ENCODE measurements at places on chromosomes 16 and 17.

GRCh38 chr17:28370035-28370743 lies at the start of gene VTN:
Gene VTN (minus strand): TSS chr17:28370307. CDS start chr17:28370203, 104 bp downstream.
- peak; percentile 59 for DNase-seq

GRCh38 chr16:5903832-5904231 lies 806.2 kb upstream of the EEF2KMT start:
- no peak for DNase-seq

- DNase-seq, result no peak
Measured at GRCh38 chr17:14143688-14144087, 74.4 kb downstream of the COX10 start.

DNA sequence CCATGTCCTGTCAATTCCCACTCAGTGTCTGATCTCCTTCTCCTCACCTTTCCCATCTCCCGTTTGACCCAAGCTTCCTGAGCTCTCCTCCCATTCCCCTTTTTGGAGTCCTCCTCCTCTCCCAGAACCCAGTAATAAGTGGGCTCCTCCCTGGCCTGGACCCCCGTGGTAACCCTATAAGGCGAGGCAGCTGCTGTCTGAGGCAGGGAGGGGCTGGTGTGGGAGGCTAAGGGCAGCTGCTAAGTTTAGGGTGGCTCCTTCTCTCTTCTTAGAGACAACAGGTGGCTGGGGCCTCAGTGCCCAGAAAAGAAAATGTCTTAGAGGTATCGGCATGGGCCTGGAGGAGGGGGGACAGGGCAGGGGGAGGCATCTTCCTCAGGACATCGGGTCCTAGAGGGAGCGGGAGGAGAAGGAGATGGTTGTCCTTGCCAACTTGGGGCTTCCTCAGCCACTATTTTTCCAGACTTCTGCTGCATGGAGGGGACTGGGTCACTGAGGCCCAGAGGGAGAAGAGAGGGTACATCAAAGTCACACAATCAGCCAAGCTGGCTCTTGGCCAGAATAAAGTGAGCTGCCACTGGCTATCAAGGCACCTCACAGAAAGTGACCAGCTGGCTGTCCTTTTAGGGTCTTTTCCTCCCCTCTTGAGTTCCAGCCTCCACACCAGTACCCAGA lies 1.9 kb upstream of the TBC1D10B start:
- no peak for DNase-seq

- no peak for DNase-seq
Measured at GRCh38 chr17:76243826-76244679, 3.8 kb upstream of the RNF157 start.

GRCh38 chr17:55561316-55561972 lies 50.2 kb upstream of the SMIM36 start:
- DNase-seq, result no peak

DNA sequence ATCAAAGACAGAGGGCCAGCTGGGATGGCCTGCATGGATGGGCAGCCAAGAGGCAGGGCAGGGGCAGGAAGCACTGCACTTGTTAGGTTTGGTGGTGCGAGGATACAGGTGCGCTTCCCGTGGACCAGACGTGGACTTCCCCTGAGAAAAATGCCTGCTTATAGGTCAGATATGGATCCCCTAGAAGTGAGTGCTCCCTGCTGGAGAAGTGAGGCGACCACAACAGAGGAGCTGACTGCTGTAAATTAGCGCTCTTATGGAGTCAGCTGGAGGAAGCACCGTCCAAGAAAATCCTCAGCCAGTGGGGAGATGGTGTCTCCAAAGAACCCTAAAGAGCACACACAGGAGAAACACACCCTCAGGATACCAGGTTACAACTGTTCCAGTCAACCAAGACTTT lies 27.7 kb upstream of the CCDC182 start:
- no peak for DNase-seq

DNA sequence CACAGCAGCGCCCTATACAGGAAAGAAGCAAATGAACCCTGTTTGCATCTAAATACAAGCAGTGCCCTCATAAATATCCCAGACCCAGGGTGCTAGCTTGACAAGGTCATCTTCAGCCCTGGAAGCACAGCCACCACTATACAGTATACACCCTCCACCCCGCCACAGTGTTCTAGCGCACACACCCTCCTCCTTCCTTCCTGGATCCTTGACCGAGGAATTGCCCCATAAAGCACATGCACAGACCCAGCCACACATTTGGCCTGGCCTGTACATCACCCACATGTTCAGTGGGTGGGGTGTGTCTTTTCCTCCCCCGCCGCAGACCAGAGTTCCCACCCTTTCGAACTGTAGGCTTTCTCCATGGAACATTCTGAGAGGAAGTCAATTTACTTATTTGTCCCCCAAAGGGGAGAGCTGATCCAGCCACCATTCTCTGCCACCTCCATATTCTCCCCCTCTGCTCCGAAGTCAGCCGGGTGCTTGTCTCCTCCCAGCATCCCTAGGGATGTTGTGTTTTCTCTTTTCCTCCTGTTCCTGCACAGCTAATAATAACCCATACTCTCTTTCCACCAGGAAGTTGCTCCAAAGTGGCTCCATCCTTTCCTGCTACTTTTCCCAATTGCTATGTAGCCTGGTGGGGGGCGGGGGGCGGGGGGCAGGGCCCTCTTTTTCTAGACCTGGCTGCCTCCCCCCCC lies 6.6 kb downstream of the ABI3 start:
- DNase-seq, result peak; percentile 48

DNA sequence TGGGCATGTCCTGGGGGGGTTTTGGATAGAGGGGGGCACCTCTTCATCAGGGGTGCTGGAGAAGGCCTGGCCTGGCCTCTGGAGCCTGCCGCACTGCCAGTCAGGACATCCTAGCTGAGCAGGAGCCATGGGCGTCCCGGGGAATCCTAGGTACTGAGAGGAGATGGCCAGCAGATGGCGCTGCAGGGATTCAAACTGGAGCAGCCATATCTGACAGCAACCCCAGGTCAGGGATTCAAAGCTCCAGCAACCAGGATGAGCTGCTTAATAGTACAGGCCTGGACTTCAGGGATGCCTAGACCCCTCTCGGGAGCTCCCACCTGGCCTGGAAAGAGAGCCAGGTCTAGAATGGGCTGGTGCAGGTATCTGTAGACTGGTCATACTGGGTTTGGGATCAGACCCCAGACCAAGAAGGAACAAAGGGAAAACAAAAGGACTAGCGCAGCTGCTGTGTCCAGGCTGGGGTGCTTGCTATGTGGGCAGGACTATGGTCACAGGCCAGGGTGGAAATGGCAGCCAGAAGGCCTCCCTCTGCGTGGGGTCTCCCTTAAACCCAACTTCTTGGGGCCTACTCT lies 306.9 kb upstream of the RBFOX1 start:
- DNase-seq, result peak; percentile 90

DNA sequence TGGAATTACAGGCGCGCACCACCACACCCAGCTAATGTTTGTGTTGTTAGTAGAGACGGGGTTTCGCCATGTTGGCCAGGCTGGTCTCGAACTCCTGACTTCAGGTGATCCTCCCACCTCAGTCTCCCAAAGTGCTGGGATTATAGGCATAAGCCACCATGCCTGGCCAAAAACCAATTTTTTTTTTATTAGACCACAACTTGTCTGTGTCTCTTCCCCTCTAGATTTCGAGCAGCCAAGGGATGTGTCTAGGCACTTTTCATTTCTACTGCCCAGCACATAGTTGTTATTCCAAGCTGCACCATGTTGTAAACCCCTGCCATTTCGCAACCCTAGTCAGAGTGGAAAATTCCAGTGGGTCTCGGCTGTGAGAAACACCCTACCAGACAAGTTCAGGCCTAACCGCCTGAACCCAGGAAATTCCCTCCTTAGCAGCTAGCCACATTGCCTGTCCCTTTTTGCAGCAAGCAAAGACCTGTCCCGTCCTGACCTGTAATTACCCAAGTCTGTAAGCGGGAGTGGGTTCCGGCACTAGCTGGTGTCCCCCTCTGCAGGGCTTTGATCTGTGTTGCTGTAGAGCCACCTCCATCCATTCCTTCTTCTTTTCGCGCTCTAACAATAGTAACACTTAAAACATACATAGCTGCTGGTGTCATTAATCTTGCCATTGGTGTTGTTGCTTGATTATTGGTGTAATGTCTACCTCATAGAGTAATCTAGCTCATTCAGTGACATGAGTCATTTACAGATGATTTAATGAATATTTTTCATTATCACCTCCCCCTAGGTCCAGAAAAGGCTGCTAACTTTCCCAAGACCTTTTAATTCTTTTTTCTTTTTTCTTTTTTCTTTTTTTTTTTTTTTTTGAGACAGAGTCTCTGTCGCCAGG lies 77.3 kb upstream of the ATF7IP2 start:
- no peak for DNase-seq

- peak; percentile 97 for DNase-seq
Measured at GRCh38 chr17:79839356-79840268, at the start of gene CBX4. Gene CBX4 (minus strand): TSS chr17:79839440. CDS start chr17:79839251, 189 bp downstream.

GRCh38 chr17:30520436-30520835 lies 43.2 kb downstream of the GOSR1 start:
- no peak for DNase-seq

- DNase-seq, result no peak
Measured at GRCh38 chr17:82370471-82371332, 863 bp upstream of the UTS2R start.

- DNase-seq, result no peak
Measured at GRCh38 chr16:84291226-84291625, 3.5 kb upstream of the WFDC1 start.

DNA sequence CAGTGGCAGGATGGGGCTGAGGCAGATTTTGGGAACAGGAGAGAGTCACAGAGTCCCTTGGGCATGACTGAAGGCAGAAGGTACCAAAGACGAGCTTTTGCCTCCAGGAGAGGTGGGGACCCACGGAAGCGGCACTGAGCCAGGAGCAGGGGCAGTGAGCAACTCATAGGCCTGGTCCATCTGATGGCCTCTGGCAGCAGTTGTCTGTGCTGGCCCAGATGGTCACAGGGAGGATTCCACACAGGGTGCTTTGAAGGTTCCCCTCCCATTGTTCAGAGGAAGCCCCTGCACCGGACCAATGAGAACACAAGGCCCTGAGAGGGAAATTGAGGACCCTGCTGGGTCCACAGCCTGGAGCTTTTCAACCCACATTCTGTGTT lies 360.3 kb upstream of the TNRC6C start:
- DNase-seq, result no peak

- DNase-seq, result no peak
Measured at GRCh38 chr16:2176047-2176446, 20.4 kb downstream of the CASKIN1 start.

- DNase-seq, result no peak
Measured at GRCh38 chr16:85281181-85281580, 168.9 kb upstream of the CIBAR2 start.

DNA sequence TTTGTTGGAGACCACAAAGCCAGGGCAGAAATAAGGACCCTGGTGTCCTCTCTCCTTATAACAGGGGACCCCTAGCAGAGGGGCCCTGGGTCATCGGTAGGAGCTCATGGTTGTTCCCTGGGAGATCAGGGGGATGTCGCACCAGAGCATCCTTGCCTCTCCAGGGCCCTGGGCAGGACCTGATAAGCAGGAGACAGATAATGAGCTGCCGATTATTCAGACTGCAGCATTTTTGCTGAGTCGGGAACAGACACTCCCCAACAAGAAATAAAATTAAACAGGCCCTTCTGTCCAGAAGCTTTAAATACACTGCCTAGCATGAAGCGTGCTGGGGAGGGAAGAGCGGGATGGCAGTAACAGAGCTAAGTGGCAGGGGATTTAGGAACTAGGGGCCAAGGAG lies 15.4 kb upstream of the GFAP start:
- no peak for DNase-seq

GRCh38 chr16:5044011-5044540 lies 10.3 kb upstream of the NAGPA start:
- DNase-seq, result no peak

GRCh38 chr16:83942815-83943515 lies 10.1 kb upstream of the OSGIN1 start:
- DNase-seq, result no peak

- no peak for DNase-seq
Measured at GRCh38 chr16:69399361-69399760, 13.6 kb upstream of the TERF2 start.

DNA sequence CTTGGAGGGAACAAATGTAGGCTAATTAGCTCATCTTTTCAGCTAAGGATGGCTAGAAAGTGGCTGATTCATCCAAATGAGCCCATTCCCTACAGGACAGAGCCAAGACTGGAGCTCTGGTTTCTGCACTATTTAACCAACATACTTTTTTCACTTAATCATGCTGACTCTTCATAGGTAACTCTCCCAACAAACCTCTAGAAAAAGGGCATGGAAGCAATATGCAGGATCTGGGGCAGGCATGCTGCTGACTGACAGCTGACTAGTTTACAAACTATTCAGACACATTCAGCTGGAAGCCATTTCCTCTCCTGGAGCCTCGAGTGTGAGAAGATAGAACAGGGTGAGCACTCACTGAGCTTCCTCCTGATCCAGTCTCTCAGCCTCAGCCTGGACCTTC lies 6.2 kb downstream of the BECN1 start:
- DNase-seq, result no peak

- DNase-seq, result no peak
Measured at GRCh38 chr16:51849715-51850114, 697.2 kb downstream of the TOX3 start.

GRCh38 chr17:78706271-78706915 lies 75.7 kb downstream of the CYTH1 start:
- no peak for DNase-seq

- DNase-seq, result no peak
Measured at GRCh38 chr17:44540246-44541084, 16.8 kb upstream of the FZD2 start.

- no peak for DNase-seq
Measured at GRCh38 chr17:18981642-18982424, 22.7 kb downstream of the FAM83G start.

DNA sequence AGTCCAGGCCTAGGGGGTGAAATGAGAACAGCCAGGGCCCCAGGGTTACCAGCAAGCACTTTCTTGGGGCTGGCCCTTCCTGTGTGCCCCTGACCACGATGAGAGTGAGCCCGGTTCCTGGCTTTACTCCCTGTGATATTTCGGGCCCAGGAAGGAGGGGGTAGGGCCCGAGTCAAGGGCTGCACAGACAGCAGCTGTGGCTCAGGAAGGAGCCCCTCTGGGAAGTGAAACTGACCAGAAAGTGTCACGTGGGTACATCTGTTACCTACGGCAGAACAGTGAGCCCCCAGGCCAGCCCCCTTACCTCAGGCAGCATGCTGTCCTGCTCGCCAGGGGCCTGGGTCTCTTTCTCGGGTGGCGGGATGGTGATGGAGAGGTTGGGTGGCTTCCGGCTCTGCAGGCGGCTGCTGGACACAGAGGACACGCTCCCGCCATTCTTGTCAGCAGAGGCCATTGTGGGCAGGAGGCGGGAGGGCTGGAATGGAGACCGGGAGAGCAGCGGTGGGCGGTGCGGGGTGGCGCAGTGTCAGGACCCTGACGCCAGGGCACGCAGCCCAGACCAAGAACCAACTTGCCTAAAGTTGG lies 13.8 kb downstream of the AANAT start:
- peak; percentile 44 for DNase-seq

GRCh38 chr17:82153745-82154375 lies 55.8 kb upstream of the FASN start:
- peak; percentile 89 for DNase-seq

GRCh38 chr17:22278302-22279275 lies 586.3 kb downstream of the KCNJ18 start:
- DNase-seq, result no peak

DNA sequence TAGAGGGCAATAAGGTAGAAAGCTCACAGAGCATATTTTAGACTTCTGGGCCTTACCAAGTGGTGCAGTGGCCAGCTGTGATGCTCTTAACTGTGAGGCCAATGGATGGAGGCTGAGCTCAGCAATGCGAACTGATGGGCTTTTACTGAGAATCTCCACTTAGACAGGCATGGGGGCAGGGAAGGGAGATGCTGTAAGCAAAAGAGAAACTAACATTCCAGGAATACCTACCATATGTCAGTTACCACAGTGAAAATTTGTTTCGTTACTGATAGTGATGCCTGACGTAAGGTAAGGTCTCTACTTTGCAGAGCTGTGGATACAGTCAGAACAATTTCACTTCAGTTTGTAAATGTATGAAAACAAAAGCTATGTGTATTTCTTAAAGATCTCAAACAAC lies 250.6 kb upstream of the ZFHX3 start:
- DNase-seq, result no peak
